T1000 (cell line): ENCODE measurements at places on chromosomes 11 and 22.
A peak's percentile ranks its signal among the peaks of the same experiment; 100 is the strongest.

DNA sequence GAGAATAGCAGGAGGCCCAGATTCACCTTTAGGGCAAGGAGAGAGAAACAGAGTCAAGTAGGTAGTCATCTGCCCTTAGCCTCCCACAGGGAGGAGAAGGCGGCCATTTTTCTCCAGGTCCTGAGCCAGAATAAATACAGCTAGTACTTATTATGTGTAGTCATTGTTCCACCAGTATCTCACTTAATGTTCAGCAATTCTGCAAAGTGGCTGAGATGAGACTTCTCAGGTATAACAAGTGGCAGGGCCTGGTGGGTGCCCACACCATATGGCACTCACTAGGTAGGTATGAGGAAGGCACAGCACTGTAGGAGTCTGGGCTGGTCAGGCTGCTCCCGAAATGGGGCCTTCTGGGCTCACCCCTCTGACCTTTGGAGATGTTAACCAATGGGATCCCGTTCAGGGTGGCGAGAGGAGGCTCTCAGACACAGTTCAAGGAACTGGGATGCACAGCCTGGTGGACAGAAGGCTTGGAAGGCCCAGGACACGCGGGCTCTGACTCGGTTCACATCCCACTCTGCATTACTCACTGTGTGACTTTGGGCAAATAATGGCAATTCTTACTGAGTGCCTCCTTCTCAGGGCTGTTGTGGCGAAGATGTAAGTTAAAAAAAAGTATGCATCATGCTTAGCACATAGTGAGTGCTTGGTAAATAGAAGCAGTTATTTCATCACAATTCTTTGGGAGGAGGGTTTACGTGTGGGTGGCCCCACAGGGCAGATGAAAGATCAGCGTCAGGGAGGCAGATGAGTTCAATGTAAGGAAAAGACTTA is 25.1 kb downstream of the RTN4RL2 start:
- DNase-seq = no peak

- no peak for DNase-seq
Measured at GRCh38 chr11:112057170-112057569, 16.6 kb downstream of the PIH1D2 start.

DNA sequence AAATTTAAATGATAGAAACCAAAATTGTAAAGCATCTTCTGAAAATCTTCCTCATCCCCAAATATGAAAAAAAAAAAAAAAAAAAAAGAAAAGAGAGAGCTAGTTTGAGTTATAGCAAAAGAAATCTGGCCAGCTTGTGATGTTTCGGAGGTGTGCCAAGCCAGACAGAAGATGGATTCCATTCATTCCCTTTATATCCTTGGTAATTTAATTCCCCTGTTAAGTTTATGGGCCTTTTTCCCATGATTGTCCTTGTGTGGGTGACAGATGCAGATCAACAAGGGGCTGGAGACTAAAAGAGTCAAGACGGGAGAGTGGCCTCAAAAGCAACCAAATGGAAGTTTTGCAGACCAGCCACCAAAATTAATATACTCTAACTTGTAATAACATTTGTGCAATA is 47.6 kb upstream of the PARVA start:
- DNase-seq = no peak

DNA sequence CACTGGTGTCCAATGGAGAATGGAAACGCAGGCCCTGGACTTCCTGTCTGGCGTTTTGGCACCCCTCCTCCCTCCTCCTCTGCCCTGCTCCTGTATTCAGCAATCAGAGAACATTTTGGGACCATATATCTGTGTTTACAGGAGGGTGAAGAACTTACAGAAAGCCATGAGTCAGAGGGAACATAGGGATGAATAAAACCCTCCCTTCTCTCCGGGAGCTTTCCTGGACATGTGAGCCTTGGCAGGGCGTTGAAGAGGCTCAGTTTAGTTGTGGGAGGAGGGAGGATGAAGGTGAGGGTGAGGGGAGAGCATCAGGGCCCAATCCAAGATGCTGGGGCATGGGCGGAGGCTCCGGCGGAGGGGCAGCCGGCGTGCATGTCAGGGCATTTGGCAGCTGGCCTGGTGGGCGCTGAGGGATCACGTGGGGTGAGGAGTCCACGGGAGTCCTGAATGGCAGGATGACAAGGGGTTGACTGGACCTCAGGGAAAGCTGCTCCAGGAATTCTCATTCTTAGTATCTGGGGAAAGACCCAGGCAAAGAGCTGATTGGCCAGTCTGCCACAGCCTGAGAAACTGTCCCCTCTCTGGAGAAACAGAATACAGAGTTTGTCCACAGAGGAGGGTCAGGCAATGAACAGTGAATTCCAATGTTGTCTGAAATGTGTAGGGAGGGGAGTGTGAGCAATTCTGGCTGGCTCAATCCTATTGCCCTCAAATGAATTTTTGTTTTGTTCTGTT is 28.9 kb downstream of the MICAL2 start:
- peak; percentile 52 for DNase-seq

- no peak for DNase-seq
Measured at GRCh38 chr11:15374418-15374817, 259.7 kb downstream of the INSC start.

DNA sequence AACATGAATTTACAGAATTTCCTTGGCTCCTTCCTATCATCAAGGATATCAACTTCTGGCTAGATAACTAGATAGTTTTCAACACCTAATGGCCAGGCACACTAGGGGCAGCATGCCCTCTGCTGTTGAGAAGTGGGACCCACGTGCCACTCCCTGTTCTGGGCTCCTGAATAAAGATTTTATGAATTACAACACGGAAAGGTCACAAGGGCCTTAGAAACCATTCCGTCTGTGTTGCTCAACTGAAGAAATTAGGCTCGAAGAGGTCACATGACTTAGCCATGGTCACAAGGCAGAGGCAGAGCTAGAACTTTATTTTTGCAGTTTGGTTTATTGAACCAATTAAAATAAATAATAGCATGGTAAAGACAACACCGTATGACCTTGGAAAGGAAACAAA is 36.0 kb downstream of the PRCP start:
- DNase-seq = no peak

DNA sequence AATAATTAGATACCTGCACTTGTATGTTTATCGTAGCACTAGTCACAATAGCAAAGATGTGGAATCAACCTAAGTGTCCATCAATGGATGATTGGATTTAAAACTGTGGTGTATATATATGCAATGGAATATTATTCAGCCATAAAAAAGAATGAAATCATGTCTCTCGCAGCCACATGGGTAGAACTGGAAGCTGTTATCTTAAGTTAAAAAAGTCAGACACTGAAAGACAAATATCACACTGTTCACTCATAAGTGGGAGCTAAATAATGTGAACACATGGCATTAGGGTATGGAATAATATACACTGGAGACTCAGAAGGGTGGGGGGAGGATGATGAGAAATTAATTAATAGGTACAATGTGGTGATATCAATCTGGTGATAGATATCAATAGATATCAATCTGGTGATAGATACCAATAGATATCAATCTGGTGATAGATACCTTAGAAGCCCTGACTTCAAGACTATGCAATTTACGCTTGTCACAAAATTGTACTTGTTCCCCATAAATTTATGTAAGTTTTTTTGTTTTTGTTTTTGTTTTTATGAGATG is 2.0 kb downstream of the LMO2 start:
- DNase-seq = no peak

DNA sequence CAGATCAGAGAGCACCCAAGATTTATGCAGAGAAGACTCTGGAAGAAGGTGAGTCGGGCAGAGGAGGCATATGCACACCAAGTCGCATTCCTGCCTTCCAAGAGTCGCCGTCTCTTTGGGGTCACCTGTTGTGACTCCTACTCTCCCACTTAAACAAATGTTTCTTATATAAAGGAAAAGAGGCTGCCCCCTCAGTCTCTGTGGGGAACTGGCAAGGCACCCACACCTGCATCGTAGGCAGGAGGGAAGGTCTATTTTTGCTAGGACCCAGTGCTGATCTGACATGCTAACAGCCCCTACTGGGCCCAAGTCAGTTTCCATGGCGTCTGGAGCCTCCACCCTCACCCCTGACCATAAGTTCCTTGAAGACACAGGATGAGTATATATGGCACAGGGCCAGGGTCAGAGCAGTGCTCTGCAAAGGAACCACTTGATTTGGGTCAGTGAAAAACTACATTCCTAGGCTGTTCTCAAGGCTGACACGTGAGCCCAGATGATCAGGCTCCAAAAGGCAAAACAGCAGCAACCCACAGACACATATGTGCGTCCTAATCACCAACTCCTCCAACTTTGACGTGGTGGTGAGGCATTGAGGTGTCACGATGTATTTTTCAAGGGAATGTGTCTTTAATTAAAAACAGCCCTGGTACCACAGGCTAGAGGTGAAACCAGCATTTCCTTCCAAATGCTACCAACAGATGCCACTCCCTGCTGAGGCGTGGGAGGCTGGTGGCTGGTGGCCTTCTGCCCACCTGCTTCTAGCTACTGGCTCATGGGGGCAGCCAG is 55.6 kb upstream of the CSNK2A3 start:
- DNase-seq = no peak

DNA sequence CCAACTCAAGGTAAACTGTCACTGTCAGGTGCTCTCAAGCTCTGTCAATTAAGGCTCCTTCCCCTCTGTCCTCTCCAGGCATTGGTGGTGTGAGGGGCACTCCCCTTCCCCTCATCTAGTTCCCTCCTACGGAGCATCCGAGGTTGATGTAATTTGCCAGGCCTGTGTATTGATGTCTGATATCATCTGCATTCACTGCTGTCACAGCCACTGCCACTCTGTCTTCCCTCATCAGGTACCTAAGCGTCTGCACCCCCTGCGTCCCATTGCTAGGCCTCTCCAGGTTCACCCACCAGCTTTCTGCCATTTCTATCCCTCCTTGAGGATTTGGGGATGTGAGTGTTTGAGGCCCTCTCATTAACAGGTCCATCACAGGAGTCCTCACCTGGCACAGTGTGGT is 50.0 kb upstream of the SYT13 start:
- DNase-seq = no peak

GRCh38 chr11:104602643-104603042 is 295.6 kb downstream of the CASP12 start:
- DNase-seq = no peak

DNA sequence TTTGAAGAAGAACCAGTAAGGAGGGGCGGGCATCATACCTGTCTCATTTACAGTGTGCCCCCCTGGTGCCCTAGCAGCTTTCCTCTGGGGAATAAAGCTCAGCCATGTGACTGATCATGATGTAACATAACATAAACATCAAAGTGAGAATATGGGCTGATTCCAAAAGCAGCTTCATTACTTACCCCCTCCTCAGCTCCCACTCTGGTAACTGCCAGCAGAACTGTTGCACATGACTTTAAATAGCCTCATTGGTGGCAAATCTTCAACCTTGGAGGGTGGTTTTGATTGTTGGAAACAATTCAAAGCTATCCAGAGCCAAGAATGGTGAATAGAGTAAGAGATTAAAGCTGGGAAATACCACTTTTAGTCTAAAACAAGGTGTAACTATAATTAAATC is 384.6 kb downstream of the BUD13 start:
- no peak for DNase-seq

DNA sequence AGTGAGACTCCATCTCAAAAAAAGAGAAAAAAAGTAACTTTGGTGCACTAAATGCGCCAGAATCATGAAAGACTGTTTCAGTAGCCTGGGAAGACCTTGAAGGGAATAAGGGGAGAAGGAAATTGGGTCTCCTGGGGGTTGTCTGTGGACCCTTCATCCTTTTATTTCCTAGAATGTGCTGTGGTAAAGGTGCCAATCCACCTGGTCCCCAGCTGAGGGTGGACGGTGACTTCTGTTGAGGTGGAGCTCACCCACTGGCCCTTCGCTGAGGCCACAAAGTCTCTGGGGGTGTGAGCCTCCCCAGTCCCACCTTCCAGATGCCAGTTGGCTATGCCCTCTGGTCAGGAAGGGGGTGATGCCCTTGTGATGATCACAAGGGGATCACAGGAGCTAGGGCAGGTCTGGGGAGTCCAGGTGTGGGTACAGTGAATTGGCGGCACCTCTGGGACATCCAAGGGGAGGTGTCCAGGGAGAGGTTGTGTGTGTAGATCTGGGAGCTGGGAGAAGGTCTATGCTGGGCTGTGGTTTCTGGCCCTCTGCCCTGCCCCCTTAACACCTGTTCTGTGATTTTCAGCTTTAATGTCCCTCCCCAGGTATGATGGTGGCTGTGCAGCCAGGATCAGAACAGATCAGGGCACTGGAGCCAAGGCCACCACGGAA is 34.2 kb upstream of the LMO1 start:
- no peak for DNase-seq

GRCh38 chr22:38924347-38924952 is 33.0 kb upstream of the APOBEC3A start:
- DNase-seq = peak; percentile 50

DNA sequence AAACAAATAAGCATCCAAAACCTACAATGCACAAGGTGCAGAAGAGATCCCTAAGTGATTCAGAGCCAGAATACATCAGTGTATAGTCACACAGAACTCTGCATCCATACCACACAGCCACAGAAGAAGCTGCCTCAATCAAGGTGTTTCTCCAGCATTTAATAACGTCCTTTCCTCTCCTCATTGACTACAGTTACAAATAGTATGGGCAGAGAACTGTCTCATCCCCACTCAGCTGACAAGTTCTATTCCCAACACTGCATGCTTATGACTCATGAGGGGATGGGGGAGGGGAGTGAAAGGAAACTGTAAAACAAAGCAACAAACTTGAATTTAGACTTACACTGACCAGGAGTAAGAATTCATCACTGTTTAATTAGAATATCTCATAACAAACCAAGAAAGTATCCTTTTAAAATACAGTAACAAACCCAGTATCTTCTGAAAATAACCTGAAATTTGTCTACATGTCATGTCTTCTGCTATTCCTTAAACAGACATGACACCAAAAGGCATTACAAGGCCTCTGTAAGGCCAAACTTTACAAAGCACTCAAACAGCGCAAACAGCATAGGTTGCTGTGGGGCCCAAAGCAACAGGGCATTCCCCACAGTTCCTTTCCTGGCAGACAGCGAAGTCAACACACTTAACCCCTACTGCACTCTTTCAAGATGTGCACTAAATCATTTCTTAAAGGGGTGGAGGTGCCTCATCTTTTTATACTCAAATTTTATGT is 29.3 kb downstream of the CELF1 start:
- DNase-seq = no peak

DNA sequence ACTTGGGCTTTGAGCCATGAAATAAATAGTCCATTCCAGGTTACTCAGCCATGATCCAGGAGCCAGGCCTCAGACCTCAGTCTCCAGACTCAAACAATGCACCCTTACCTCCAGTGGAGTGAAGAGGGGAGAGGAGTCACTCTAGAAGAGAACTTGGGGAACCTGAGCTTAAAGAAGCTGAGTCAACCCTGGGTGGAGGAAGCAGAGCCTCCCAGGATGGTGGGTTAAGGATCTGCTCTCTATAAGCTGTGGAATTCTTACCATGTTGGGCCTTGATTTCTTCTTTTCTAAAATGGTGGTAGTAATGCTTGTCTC is 113.2 kb downstream of the NECTIN1 start:
- DNase-seq = no peak

DNA sequence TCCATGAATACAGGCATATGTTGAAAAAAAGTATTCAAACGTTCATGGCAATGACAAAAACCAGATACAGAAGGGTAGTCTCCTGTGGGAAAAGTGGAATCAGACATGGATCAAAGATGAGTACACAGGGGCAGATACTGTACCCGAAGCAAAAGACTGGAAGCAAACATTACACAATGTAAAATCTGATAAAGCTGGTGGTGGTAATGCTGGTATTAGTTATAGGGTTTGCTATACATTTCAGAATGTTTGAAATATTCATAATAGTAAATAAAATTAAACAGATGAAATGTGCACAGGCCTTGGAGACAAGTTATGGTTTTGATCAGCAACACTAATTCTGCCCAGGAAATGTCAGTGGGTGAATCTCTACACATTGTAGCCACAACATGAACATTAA is 607.6 kb downstream of the SOX6 start:
- DNase-seq = no peak

- DNase-seq = no peak
Measured at GRCh38 chr11:69213316-69213715, 57.6 kb downstream of the SMIM38 start.

GRCh38 chr11:92061456-92062062 is 163.1 kb upstream of the FAT3 start:
- DNase-seq = no peak
